ENCODE measurements at places on chromosomes 5 and 9. TPM values are rescaled to one million over a fixed set of nuclear protein-coding genes. Genes with fewer than 3 reads are reported as not detected.

GCNT4 gene
- polyA plus RNA-seq: 0.70 TPM

DNA sequence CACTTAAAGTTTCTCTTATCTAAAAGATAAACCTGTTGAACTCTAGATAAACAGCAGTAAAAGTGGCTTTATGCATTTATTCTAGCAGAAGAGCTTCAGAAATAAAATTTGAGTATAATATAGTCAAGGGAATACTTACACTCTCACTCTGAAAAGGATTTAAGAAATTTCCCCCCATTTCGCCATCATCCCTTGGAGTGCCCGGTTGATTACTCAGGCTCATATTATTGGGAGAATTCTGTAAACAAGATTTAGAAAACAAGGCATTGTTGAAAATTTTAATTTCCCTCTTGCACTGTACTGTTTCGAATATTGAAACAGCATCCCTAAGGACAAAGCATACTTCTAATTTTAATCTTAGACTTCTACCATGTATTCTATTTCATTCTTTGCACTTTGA lies 34.5 kb upstream of the ACOT12 start:
- no peak for DNase-seq

GRCh38 chr5:157820593-157821252 lies 38.2 kb downstream of the CLINT1 start:
- no peak for DNase-seq

- DNase-seq: no peak
Observed at GRCh38 chr9:68961587-68961986, 52.3 kb downstream of the PRKACG start.

DNA sequence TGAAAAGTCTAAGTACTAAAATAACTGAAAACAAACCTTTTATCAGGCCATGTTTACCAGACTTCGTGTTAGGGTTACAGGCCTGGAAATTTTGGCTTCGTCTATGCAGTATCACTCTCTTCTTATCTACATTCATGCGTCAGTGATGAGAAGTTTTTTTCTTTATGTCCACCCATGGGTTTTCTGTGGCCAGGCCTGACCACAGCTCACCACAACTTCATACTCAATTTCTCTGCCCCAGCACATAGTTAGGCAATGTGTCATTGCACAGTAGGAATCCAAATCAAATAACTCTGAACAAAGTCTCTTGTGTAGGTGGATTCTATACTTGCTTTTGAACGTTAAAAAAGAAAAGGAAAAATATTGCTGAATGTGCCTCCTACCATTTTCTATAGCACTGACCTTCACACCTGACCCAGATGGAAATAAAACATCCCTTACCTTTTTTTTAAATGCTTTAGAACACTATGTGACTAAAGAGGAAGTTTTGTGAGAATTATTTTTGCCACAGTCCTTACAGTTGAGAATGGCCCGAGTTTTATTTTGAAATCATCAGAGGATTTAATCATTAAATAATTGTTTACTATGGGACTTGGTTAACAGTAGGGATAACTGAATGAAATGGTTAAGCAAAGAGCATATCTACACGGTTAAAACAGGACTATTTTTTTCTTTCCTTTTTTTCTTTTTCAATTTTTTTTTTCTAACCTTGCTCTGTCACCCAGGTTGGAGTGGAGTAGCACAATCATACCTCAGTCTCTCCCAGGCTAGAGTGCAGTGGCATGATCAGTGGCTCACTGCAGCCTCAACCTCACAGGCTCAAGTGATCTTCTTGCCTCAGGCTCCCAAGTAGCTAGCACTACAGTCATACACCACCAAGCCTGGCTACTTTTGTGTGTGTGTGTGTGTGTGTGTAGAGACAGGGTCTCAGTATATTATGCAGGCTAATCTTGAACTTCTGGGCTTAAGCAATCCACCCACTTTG lies 1247.0 kb upstream of the ACO1 start:
- peak; percentile 91 for DNase-seq

FAM153A gene
- not detected for polyA plus RNA-seq

- no peak for DNase-seq
Observed at GRCh38 chr9:134365791-134366222, 39.6 kb downstream of the RXRA start.

GRCh38 chr5:110738503-110738811 lies 350 bp upstream of the SLC25A46 start:
- DNase-seq: no peak

GRCh38 chr5:169970911-169971765 lies 9.2 kb downstream of the INSYN2B start:
- peak; percentile 98 for DNase-seq

CAMK2A gene
- polyA plus RNA-seq: not detected

DNA sequence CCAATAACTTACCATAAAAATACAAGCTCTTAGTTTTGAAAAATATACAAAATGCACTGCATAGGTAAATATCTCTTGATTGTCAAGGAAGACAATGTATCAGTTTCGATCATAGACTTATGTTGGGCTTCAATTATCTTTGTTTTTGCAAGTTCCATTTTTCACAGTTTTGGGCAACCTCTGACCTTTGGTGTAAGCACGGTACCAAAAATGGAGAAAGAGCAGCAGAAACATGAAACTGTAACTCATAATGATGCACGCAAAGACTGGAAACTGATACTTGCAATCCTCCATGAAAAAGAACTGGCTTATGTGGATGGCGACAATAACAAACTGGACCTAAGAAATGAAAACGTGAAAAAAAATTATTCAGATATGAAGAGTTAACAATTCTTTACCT lies 54.5 kb upstream of the DEPDC1B start:
- DNase-seq: no peak

GRCh38 chr5:112125903-112126302 lies 293.2 kb downstream of the EPB41L4A start:
- no peak for DNase-seq

KLHL9 gene
- polyA plus RNA-seq: 4.3 TPM

HRCT1 gene
- polyA plus RNA-seq: 0.86 TPM

PCDHA9 gene
- polyA plus RNA-seq: not detected

DNA sequence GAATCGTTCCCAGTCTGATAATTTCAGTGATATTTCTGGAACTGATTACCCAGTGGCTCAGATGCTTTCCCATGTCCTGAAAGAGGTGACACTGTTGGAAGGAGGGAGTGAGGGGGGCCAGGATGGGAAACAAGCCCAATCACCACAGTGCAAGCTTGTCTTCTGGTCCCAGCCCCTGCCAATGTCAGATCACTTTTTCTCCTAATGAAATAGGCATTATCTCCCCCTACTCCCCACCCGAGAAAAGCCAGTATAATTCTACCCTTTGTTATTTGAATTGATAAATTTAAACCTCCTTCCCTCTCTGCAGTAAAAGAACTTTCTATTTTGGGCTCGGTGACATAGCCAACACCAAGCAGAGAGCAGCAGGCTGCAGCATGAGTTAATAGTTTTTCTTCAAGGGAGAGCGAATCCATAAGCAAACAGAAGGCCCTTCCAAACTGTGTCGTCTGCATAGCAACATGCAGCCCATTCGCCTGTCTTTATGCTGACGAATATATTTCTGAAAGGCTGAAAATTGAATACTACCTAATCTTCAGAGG lies 14.6 kb upstream of the PPP2CA start:
- DNase-seq: peak; percentile 54

- DNase-seq: no peak
Observed at GRCh38 chr5:30042677-30043076, 1150.8 kb upstream of the CDH6 start.

PCDHGA4 gene
- 0.02 TPM for polyA plus RNA-seq

TAF11L10 gene
- not detected for polyA plus RNA-seq

- no peak for DNase-seq
Observed at GRCh38 chr5:36590513-36591286, 15.7 kb upstream of the SLC1A3 start.

DNA sequence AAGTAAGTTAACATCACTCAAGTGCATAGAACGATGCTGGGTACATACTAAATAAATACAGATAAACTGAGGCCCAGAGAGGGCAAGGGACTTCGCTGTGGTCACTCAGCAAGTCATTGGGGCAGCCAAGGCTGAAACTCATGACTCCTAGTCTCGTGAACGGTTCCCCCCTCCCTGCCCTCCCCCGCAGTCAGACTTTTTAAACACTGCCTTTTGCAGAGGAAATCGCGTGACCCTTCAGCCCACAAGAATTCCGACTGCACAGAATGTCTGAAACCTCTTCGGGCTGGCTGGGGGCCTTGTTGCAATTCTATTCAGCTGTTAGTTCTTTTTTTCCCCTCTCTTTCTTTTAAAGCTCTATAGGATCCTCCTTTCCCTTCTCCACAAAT lies 28.1 kb downstream of the NEK6 start:
- DNase-seq: no peak

RNF183 gene
- polyA plus RNA-seq: not detected

- no peak for DNase-seq
Observed at GRCh38 chr9:38380872-38381534, 11.5 kb upstream of the ALDH1B1 start.

GRCh38 chr9:80720579-80720978 lies 968.8 kb downstream of the TLE1 start:
- no peak for DNase-seq

DNA sequence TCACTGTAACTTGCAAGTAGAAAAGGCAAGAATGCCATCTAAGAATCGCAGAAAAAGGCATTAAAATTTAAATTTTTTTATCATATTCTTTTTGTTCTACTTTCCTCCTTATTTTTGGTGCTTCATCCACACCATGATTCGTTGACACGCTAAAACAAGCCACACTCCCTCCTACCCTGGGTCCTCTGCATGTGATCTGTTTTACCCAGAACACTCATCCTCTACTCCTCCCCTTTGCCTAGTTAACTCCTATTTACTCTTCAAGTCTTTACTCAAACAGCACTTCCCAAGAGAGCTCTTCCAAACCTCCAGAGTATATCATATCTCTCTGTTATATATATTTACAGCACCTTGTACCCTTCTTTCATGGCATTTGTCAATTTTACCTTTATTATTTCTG lies 61.4 kb upstream of the SRP19 start:
- DNase-seq: no peak

DNA sequence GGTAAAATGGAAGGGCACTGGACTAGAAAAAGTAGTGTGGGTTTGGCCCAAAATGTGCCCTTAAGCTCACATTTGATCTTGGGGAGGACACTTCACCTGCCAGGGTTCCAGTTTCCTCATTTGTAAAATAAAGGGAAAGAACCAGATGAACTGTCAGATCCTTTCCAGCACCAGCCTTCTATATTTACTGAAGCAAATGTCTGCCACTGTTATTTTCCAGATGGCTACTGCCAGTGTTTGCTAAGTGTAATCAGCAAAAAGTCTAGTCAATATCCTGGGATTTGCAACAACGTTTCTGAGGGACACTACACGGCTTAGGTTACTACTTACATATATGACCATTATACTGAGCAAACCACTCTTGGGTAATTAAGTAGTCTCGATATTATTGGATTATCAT lies 340.3 kb downstream of the KCNN2 start:
- DNase-seq: no peak

DNA sequence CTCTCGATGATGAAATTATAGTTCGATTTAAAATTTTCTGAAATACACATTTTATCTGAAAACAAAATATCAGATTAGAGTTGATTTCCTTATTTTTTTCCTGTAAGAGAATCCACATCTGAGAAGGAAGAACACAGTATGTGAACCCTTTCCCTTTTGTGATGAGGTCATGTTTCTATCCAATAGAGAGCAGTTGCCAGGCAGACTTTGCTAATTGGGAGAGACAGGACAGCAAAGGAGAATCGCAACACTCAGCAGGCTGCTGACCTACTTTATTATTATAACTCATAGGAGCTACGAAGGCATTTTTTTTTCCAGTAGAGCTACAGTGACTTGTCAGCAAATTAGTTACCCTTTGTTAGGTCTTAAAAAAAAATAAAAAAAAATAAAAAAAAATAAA lies 242.1 kb downstream of the HCN1 start:
- no peak for DNase-seq

GRCh38 chr9:78938821-78939220 lies 632.9 kb upstream of the TLE4 start:
- no peak for DNase-seq

GRCh38 chr5:79301046-79301712 lies 65.2 kb downstream of the JMY start:
- no peak for DNase-seq

DNA sequence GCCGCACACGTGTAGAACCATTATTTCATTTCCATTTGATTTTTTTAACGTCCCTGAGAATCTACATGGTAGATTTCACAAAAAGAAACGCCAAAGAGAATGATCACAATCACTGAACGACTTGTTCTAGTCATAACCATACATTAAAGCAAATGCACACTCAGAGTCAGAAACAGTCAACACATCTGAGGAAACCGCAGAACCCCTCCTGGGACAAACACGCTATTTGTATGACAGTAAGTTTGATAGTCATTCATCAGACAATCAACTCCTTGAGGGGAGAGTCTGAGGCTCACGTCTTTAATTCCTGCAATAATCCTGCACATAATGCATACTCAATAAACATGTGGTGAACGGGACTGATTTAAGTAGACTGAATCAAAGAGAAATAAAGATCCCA lies 129.2 kb downstream of the MED27 start:
- no peak for DNase-seq

- DNase-seq: no peak
Observed at GRCh38 chr5:82470185-82470994, 192.2 kb upstream of the RPS23 start.

FOXD4L3 gene
- not detected for polyA plus RNA-seq

GRCh38 chr9:113648048-113648447 lies 184.5 kb downstream of the RGS3 start:
- DNase-seq: no peak

GRCh38 chr5:169424670-169425378 lies 123.9 kb upstream of the SLIT3 start:
- no peak for DNase-seq

STOM gene
- polyA plus RNA-seq: 59.6 TPM

CSF2 gene
- polyA plus RNA-seq: 9.7 TPM

- DNase-seq: no peak
Observed at GRCh38 chr5:27240791-27241190, 202.4 kb upstream of the CDH9 start.

- peak; percentile 97 for DNase-seq
Observed at GRCh38 chr5:172420235-172420939, 33.9 kb downstream of the SH3PXD2B start.

SPINK7 gene
- polyA plus RNA-seq: not detected

DNA sequence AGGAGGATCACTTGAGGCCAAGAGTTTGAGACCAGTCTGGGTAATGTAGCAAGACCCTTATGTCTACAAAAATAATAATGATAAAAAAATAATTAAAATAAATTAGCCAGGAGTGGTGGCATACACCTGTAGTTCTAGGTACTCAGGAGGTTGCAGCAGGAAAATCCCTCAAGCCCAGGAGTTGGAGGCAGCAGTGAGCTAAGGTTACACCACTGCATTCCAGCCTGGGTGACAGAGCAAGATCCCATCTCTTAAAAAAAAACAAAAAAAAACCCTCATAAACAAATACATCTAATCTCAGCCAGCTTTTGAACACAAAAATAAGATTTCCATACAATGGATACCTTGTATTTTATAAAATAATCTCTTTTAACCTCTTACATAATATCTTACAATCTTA lies 363.3 kb upstream of the KLF4 start:
- no peak for DNase-seq

CDHR2 gene
- 0.03 TPM for polyA plus RNA-seq

- peak; percentile 11 for DNase-seq
Observed at GRCh38 chr5:102975457-102976182, 144.3 kb downstream of the GIN1 start.

GRCh38 chr5:56861893-56862485 lies 46.6 kb downstream of the MAP3K1 start:
- DNase-seq: peak; percentile 54
